ENCODE measurements at places on chromosomes 1 and 21.

DNA sequence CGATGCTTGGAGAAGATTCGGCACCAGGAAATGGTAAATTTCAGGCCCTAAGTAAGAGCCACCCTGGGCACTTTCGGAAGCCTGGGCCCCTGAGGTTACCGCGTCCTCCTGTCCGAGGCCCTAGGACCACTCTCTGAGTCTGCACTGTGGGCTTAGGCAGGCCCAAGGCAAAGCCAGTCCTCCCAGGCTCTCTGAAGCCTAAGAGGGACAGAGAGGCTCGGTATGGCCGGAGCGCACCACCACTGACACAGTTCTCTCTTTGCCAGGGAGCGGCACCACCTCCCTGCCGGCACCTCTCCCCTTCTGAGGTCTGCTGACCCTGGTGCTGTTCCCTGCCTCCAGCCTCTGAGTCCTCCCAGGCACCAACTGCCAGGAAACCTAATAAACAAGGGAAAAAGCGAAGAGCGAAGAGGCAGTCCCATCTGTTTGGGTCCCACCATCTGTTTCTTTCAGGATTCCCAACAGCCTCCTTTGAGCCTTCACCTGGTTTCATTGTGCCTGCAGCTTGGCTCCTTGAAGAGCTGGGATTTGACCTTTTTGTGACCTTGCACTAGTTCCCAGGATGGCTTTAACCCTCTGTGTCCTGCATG, 57.7 kb downstream of the VWA5B1 start:
- DNase-seq: no peak

DNA sequence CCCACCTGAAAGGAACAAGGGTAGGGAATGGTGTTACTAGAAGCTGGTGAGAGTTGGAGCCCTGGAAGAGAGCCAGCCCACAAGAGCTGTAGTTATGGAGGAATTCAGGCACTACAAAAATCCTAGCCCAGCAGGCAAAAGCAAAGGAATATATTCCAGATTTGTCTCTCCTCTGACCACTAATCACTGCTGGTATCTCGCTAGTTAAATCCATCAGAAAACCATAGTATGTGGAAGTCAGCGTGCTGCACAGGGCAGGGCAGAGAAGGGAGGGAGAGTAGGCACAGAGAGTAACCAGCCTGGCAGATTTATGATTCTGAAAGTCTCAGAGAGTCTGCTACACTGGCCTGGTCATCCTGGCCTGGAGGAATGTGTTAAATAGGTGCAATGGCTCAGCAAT, 88.6 kb downstream of the SELENOF start:
- no peak for DNase-seq

DNA sequence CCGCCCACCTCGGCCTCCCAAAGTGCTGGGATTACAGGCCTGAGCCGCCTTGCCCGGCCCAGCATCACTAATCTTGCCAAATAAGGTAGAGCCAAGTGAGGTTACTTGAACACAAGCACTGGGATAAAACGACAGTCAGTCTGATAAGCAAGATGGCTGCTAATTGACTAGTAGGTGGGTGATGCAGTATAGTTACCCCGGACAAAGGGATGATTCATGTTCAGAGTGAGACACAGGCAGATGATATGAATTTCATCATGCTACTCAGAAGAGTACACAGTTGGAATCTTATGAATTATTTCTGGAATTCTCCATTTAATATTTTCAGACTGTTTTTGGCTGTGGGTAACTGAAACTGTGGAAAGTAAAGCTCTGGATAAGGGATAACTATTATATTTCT, 178.4 kb downstream of the USP25 start:
- DNase-seq: no peak

DNA sequence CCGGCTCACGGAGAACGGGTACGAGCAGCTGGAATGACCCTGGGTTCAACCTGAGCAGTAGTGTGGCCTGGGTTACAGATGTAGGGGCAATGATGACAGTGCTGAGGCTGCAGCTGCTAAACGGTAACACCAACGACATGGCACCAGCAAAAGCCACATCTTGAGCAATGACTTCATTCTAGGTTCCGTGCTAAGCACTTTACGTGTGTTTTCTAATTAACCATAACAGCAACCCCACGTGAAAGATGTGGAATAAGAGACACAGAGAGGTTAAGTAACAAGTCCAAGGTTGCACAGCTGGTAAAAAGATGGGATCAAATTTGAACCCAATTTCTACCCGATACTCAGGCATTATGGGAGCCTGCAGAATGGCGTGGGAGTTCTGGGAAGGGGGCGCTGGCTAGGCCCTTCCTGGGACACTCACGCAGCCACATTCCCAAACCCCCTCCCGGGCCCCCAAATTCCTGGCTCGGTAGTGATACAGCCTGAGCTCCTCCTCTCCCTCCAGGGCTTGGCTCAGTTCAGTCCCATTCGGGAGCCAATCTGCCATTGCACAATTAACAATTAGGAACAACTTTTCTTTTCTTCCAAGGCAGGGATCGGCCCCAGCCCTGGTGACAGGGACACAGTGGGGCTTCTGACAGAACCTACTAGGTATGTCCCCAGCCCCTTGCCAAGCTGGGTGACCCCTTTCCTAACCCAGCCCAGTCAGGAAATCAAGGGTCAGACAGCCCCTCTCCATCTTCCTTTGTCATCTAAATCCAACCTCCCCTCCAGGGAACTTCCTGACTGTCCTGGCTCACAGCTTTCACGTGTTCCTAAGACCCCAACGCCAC, 23.8 kb upstream of the ECE1 start:
- no peak for DNase-seq

DNA sequence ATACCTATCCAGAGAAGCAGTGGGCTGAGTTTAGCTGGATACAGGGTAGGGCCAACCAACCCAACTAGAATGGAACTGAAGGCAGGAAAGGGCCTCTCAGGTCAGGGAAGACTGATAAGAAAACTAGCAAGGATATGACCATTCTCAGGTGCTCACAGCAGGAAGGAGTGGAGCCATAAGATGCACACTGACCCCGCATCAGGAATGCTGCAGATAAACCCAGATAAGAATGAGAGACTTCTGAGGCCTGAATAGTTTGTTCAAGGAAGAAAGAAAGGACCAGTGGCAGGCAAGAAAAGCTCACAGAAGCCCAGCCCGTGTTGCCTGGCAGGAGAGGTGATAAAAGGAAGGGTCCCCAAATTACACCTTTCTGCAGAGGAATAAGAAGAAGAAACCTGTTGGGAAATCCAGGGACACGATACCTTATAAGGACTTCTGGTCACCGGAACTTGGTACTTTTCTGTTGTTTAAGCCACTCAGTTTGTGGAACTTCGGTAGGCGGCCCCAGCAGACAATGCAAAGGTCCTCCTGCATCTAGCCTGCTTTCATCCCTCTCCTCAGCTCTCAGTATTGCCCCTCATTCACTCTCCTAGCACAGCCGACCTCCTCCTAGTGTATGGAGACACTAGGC, 58.9 kb downstream of the ATP1A1 start:
- no peak for DNase-seq

- DNase-seq: no peak
Observed at GRCh38 chr1:34847094-34847493, 12.5 kb downstream of the SMIM12 start.

DNA sequence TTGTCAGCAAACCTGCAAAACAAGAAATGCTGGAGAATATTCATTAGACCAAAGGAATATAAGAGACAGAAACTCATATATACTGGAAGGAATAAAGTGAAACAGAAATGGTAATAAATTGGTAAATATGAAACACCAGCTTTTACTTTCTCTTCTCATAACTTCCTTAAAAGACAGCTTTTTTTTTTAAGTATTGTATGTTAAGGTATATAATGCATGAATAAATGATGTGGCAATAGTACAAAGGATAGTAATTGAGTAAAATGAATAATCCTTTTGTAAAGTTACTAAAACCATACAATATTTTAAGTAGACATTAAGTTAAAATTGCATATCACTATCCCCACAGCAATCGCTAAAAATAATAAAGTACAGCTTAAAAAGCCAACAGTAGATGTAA, 64.8 kb downstream of the TRIM33 start:
- no peak for DNase-seq

- DNase-seq: no peak
Observed at GRCh38 chr1:91548376-91549040, 47.9 kb downstream of the CDC7 start.

DNA sequence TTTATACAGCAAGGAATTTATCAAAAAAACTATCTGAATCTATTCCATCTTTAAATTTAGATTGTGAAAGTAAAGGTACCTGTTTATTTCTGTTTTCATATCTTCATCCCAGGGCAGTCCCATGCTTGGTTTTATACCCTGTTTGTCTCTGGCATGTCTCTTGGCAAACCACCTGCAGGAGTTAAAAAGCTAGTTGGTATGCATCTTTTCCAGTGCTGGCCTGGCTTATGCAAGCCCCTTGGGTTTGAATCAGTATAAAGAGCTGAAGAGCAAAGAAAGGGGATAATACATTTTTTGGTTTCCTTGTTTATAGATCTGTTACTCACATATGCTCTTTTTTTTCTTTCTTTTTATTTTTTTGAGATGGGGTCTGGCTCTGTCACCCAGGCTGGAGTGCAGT, 37.8 kb downstream of the LRRC8C start:
- no peak for DNase-seq

DNA sequence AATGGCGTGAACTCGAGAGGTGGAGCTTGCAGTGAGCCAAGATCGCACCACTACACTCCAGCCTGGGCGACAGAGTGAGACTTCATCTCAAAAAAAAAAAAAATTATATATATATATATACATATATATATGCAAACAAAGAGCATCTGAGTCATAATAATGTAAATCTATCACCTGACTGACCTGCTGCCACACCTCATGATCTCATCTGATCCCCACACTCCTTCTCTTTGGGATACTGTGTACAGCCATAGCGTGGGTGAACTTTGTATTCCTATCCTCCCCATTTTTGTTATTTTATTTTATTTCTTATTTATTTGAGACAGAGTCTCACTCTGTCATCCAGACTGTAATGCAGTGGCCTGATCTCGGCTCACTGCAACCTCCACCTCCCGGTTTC, 2.6 kb upstream of the HDAC1 start:
- DNase-seq: no peak

- DNase-seq: no peak
Observed at GRCh38 chr1:234841281-234841680, 231.3 kb upstream of the IRF2BP2 start.

- no peak for DNase-seq
Observed at GRCh38 chr1:175562452-175562851, 180.9 kb downstream of the TNR start.

DNA sequence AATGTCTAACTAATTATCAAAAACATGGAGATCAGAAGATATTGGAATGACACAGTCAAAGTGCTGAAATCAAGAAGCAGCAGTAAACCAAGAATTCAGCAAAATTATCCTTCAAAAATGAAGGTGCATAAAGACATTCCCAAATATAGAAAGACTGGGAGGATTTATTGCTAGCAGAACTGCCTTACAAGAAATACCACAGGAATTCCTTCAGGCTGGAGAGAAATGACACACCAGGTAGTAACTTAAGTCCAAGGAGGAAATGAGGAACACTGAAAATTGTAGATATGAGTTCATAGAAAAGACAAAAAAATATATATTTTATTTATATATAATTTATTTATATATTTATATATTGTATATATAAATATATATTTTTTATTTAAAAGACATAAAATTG, 217.2 kb downstream of the RPS6KC1 start:
- DNase-seq: no peak

DNA sequence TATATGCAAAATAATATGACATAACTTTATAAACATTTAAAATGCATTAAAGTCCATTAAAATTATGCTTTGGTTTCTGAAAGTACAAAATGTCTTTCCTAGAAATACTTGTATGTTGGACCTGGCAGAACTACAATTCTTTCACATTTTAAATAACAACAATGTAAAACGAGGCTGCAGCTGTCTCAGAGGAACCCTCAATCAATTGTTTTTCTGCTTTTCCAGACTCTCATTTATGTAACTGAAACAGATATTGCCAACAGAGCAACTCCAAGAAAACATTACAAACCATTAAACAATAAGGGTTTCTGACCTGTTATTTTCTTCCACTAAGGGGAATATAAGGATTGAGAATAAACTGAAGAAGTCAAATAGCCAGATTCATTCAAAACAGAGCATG, 1193.4 kb downstream of the NCAM2 start:
- DNase-seq: no peak

GRCh38 chr1:153389973-153390879, 647 bp downstream of the S100A8 start:
- no peak for DNase-seq

GRCh38 chr21:36321325-36322082, 1.5 kb downstream of the MORC3 start:
- no peak for DNase-seq

DNA sequence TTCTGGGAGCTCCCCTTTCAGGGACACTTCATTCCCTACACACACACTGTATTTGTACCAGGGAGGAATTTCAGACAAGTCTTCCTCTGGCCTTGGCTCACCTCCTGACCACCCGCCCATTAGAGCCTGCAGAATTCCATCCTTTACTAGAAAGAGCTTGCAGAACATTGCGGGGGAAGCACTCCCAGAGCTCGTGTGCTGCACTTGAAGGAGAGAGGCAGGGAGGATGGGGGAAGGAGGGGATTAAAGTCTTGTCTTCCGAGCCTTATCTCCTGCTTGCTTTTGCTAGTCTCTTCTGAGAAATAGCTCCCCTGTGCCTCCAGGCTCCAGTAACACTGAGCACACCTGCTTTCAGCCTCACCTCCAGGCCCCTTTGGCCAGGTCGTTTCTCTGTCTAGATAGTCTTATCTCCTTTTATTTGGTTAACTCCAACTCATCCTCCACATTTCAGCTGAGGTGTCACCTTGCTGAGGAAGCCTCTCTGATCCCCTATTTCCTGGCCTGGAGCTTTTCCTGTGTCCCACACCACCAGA, 62.0 kb downstream of the PCNX2 start:
- no peak for DNase-seq

GRCh38 chr1:215584389-215584788, 17.3 kb downstream of the KCTD3 start:
- no peak for DNase-seq

DNA sequence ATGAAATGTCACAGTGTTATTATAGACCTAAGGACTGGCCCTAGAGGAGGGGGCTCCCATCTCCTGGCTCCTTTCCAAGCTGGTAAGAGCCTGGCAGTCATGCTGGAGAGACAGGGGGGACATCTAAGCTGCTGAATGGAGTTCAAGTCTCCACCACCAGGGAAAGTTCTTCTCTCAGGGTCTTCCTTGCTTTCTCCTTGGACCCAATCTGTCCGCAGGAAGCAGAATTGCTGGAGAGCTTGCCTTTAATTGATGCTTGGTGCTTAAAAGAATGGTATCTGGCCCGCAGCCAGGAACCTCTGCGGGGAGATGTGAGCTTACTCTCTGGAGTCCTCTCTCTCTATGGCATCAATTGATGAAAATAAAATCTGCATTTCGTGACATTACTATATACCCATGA, 25.1 kb downstream of the IRF2BP2 start:
- no peak for DNase-seq

DNA sequence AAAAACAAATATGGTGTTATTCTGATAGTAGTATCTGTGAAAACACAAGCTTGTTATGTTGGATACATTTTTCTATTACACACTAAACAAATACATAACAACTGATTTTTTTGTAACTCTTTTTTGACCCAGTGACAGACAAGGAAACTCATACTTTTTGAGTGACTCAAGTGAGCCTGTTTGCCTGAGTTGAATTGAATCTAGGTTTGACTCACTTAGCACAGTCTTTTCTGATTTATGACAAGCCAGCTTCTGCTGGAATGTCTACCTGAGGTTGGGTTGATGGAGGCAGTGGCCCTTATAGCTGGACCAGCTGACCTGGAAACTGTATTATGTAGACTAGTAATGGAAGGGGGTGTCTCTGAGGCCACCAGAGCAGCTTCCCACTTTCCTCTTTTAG, 4.2 kb upstream of the CLCA4 start:
- DNase-seq: no peak

Data from stimulated activated CD4-positive, alpha-beta T cell treated with anti-CD3 and anti-CD28 coated beads, Interleukin-2, amount 100 ng/mL, for 24 hours (primary cell).